ENCODE measurements at places on chromosomes 12 and 14.
A peak's percentile ranks its signal among the peaks of the same experiment; 100 is the strongest.

DNA sequence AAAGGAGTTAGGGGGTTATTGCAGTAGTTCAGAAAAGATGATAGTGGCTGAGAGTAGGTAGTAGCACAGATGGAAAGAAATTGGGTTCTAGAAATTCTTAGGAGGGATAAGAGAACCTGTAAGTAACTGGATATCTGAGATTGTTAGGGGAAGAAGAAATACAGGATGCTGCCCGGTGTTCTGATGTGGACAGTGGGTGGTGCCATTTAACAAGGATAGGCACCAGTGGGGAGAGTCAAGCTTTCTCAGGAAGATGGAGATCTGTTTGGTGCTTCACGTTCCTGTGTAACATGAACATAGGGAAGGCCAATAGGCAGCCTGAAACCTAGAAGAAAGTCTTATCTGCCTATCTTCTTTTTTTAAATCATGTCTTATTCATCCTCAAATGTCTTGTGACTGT lies 245.9 kb downstream of the NPAS3 start:
- no peaks in the 10 kb centered on the region for H3K4me1 ChIP-seq
- H3K27ac ChIP-seq, result no peak overlapping the region
- H3K36me3 ChIP-seq, result no peaks in the 10 kb centered on the region
- H3K27me3 ChIP-seq, result no peaks in the 10 kb centered on the region
- no peak for DNase-seq

DNA sequence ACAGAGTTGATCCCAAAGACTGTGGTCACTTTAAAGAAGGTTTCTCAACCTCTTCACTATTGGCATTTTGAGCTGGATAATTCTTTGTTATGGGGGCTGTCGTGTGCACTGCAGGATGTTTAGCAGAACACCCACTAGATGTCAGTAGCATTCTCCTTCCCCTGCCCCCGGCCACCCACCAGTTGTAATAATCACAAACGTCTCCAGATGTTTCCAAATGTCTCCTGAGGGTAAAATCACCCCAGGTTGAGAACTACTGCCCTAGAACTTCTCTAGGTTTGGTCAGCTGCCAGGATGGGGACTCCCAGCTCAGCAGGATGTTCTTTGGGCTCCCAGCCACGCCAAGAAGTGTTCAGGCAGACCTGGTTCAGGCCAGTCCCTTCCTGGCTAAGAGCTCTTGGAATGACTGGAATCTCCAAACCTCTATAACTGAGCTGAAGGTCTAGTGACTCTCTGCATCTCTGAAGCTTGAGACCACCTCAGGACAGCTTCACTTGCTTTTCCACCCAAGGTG lies 12.5 kb upstream of the AJUBA start:
- peak; percentile 28 for DNase-seq
- H3K4me1 ChIP-seq, result peaks cover 5% of the 10 kb centered on the region
- no peaks in the 10 kb centered on the region for H3K27me3 ChIP-seq
- H3K4me3 ChIP-seq, result no peak overlapping the region
- no peak overlapping the region for H3K27ac ChIP-seq

- H3K27me3 ChIP-seq, result no peaks in the 10 kb centered on the region
- DNase-seq, result no peak
- H3K27ac ChIP-seq, result peak overlapping the region; percentile 57
- H3K4me1 ChIP-seq, result peaks cover 22% of the 10 kb centered on the region
- H3K4me3 ChIP-seq, result no peak overlapping the region
- peaks cover 13% of the 10 kb centered on the region for H3K36me3 ChIP-seq
Observed at GRCh38 chr14:91290986-91291385, 46.5 kb upstream of the GPR68 start.

DNA sequence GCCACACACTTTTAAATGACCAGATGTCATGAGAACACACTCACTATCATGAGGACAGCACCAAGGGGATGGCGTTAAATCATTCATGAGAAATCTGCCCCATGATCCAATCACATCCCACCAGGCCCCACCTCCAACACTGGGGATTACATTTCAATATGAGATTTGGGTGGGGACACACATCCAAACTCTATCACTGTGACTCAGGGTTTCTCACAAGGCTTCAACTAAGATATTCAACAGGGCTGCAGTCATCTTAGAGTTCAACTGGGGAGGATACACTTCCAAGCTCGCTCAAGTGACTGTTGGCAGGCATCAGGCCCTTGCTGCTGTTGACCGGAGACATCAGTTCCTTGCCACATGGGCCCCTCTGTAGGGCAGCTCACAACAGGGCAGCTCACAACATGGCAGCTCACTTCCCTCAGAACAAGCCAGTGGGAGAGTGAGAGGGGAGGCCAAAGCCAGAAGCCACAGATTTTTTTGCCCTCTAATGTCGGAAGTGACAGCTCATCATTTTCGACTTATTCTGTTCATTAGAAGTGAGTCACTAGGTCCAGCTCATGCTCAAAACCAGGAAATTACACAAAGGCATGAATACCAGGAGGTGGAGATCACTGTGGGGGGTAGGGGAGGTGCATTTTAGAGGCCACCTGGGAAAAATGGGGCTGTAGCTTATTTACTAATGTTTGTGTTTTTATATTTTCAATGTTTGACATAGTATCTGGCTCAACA lies 50.8 kb upstream of the PTHLH start:
- no peak overlapping the region for H3K27ac ChIP-seq
- no peak overlapping the region for H3K4me3 ChIP-seq
- H3K27me3 ChIP-seq, result peaks cover 36% of the 10 kb centered on the region
- no peak for DNase-seq
- no peaks in the 10 kb centered on the region for H3K36me3 ChIP-seq
- no peaks in the 10 kb centered on the region for H3K4me1 ChIP-seq

- no peaks in the 10 kb centered on the region for H3K27me3 ChIP-seq
- H3K36me3 ChIP-seq, result peaks cover 2% of the 10 kb centered on the region
- DNase-seq, result no peak
- no peak overlapping the region for H3K27ac ChIP-seq
- H3K4me3 ChIP-seq, result no peak overlapping the region
Observed at GRCh38 chr14:54864526-54864925, 38.1 kb downstream of the GCH1 start.

DNA sequence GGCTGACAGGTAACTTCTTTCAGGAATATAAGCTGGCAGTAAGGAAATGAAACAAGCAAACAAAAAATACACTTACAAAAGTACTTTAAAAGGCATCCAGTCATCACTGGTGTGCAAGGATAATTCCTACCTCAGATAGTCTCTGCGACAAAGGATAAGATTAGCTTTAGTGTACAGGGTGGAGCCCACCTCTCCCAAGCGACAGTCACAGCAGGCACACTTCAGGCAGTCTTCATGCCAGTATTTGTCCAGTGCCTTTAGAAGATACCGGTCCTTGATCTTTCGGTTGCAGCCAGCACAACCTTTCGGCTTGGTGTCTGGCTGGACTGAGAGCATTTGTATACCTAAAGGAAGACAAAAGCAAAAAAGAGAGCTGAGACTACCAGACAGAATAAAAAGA lies 5.4 kb downstream of the LMO3 start:
- H3K27ac ChIP-seq, result no peak overlapping the region
- DNase-seq, result no peak
- no peaks in the 10 kb centered on the region for H3K36me3 ChIP-seq
- no peak overlapping the region for H3K4me3 ChIP-seq

- H3K4me1 ChIP-seq, result no peaks in the 10 kb centered on the region
- no peak overlapping the region for H3K27ac ChIP-seq
Observed at GRCh38 chr14:79050787-79051727, 880.9 kb downstream of the NRXN3 start.

GRCh38 chr12:105705235-105705634 lies 374.7 kb downstream of the C12orf75 start:
- no peaks in the 10 kb centered on the region for H3K36me3 ChIP-seq
- H3K4me1 ChIP-seq, result no peaks in the 10 kb centered on the region
- H3K27ac ChIP-seq, result no peak overlapping the region
